Naive thymus-derived CD8-positive, alpha-beta T cell (primary cell): ENCODE measurements at places on chromosomes 13 and 19. TPM values are rescaled to one million over a fixed set of nuclear protein-coding genes. Genes with fewer than 3 reads are reported as not detected.

- no peak for DNase-seq
Observed at GRCh38 chr13:101965096-101965495, 436.8 kb downstream of the FGF14 start.

DNA sequence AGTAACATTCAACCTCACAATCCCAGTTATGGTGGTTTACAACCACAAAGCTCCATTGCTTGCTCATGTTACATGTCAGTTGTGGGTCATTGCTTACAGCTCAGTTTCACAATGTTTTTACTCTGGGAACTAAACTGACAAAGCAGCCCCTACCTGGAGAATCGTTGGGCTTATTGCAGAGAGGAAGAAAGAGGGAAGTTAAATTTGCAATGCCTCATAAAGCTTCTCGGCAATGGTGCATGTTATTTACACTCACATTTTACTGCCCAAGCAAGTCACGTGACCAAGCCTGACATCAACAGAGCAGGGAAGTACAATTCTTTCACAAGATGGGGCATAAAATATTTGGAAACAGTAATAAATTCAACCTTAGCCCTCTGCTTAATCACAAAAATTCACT is 441.6 kb downstream of the TDRD3 start:
- no peak for DNase-seq

DNA sequence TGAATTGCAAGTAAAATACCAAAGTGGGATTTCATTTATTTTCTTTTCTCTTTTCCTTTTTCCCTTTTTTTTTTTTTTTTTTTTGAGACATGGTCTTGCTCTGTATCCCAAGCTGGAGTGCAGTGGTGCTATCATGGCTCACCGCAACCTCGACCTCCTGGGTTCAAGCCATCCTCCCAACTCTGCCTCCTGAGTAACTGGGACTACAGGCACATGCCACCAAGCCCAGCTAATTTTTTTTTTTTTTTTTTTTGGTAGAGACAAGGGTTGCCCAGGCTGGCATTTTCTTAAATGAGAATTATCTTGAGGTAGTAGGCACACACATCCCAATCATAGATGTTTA is 68.5 kb upstream of the GPR183 start:
- no peak for DNase-seq

DNA sequence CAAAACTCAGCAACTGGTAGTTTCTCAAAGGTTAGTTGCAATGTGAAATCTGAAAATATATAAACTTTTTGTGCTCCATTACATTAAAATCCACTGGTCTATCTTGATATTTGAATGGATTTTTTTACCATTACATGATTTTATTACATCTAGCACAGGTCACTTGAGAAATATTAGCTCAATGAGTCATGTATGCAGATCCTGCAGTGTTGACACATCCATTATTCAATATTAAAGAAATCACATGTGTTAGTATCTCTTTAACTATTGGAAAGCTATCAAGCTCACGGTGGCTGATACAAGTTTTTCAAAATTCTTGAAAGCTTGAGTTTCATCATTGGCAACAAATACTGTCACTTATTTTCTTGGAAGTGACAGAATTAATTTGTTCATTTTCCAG is 373.9 kb upstream of the TSHZ3 start:
- DNase-seq = no peak

- DNase-seq = no peak
Observed at GRCh38 chr13:113122550-113123225, at the start of gene F10. TSS of gene F10 (plus strand) at chr13:113122799. CDS start at chr13:113122856, 57 bp downstream.

GRCh38 chr19:11606484-11606883 is 9.2 kb downstream of the ZNF627 start:
- no peak for DNase-seq

GRCh38 chr13:97758317-97758716 is 195.2 kb upstream of the IPO5 start:
- DNase-seq = no peak

The R3HDM4 gene
- total RNA-seq = 184 TPM

The CACNG7 gene
- total RNA-seq = not detected

The F10 gene
- total RNA-seq = not detected

The APOE gene
- total RNA-seq = 3.6 TPM
